ENCODE measurements at places on chromosomes 4 and X.

DNA sequence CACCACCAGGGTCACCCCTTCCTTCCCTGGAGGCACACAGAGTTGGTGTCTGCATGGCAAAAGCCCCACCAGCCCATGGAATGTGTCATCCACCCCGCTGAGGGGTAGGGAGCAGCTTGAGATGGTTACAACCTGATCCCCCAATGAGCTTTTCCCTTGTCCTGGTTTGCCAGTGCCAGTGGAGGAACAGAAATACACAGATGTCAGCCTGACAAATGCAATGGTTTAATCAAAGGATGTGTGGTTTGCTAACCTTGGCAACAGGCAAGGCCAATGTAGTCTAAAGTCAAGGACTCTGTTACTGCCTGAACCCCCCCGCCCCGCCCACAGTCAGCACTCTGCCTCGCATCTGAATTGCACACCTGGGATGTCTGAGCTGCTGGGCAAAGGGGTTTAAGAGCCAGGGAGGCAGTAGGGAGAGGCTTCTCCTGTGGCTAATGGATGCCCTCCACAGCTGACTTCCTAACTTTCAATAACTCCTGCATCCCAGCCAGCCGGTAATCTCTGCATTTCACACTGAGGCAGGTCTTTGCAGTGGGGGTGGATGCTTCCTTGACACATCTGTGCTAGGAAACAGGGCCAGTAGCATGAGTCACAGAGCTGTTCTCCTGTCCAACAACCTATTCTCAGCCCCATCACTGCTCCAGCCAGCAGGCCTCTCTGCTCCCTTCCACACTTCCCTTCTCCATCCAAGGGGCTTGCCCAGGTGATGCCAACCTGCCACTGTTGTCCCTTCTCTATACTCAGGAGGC is 137.5 kb downstream of the AMMECR1 start:
- no peak for DNase-seq

DNA sequence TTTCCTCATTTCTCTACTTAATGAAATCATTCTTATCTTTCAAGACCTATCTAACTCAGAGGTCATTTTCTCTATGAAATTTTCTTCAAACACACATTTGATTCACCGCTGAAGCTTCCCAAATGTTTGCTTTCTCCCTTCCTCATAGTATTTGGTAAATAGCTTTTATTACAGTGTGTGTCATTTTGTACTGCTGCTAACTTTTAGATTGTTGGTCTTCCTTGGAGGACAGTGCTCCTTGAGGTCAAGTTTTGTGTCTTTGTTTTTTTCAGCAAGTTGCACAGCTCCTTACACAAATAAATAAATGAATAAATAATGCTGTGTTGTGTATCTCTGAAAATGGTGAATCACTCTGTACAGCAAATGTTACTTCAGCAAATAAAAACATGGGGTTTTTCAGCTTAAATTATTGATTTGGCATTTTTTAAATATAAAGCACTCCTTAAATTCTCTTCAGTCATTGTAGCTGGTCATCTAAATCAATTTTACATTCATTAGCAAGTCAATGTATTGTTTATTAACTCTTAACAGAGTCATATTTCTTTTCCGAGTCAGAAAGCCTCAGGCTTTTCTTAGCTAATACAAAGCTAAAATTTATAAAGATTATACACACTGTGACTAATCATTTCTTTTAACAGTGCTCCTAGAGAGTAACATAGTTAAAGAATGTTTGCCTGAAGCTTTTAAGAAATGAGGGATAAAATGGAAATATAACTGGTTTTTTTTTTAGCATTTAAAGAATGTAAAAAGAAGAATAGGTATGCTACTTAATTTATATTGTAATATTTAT is 30.1 kb upstream of the MAD2L1 start:
- DNase-seq = no peak

GRCh38 chrX:155874571-155875244 is 6.4 kb upstream of the VAMP7 start:
- no peak for DNase-seq

DNA sequence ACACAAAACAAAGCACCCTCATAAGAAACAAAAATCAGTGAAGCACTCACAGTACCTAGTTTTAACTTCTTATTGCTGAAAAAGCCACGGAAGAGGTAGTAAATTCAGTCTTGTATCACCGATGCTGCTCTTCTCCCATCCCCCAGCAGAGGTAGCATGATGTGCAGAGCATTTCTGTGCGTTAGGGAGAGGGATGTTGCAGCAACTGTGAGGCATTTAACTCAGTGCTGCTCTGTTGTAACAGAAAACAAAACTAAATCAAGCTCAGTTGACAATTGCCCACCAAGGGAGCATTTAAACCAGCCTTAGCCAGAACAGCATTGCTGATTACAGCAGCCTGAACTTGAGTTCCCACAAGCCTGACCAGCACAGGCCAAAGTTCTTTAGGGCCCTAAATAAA is 1279.7 kb upstream of the ADGRL3 start:
- DNase-seq = no peak

DNA sequence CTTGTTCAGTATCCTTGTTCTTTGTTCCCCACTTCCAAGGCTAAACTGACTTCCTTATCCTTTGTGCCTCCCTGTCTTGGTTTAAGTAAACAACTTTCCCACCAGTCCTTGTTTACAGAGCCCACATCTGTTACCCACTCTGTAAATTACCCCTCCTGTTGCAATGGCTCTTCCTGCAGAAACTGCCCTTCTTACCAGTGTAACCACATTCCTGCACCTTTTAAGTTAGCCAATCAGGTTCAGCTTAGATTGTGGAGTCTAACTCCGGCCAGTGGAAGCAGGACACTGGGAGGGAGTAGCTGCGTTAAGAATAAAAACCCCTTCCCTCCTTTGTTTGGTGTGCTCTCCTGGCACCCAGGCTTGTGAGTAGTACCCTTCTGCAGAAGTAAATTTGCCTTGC is 360.9 kb downstream of the PRDM5 start:
- no peak for DNase-seq

- no peak for DNase-seq
Observed at GRCh38 chr4:81896936-81897335, 425.2 kb upstream of the RASGEF1B start.

- no peak for DNase-seq
Observed at GRCh38 chr4:20868108-20868507, 167.8 kb downstream of the PACRGL start.

GRCh38 chr4:110510955-110511544 is 35.1 kb downstream of the ENPEP start:
- DNase-seq = no peak

GRCh38 chrX:102604327-102604726 is 5.0 kb downstream of the ARMCX5 start:
- no peak for DNase-seq

DNA sequence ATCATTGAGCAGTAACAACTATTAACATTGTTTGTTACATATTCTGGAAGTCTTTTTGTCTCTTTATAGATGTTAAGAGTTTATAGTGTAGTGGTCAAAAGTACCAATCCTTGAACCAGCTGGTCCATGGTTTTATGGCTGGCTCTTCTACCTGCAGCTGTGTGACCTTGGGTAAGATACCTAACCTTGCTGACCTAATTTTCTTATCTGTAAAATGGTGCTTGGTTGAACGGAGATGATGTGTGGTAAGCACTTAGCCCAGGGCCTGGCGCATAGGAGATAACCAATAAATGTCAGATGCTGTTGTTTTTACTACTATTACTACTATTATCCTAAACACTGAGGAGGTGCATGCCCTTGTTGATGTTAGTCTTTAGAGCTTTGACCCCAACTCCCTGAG is 116.6 kb downstream of the TMEM164 start:
- no peak for DNase-seq

- no peak for DNase-seq
Observed at GRCh38 chrX:23952984-23953907, 45.4 kb downstream of the CXorf58 start.

Measured in stimulated activated CD8-positive, alpha-beta memory T cell treated with anti-CD3 and anti-CD28 coated beads, Interleukin-4, amount 100 ng/mL, for 1 hour (primary cell).